Activated gamma-delta T cell (primary cell): ENCODE measurements at places on chromosomes 4 and X.

GRCh38 chr4:98801259-98801725, 127.6 kb downstream of the EIF4E start:
- no peak for DNase-seq

DNA sequence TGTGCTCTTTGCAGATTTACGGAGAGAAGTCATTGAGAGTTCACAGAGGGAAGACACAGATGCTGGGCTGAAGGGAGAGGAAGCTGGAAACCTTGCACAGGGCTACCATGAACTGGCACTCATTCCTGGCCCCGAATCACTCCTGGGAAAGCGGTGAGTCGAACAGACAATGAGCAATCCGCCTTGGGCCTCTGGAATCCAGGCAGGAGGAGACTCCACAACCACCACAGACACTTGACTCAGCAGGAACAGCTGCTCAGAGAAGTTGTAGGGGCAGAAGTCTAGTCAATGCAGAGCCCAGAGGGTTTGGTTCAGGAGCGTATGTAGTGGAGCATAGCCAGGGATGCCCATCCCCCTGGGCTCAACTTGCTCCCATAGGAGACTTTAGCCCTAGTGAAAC, 62.8 kb upstream of the GRIA3 start:
- no peak for DNase-seq

DNA sequence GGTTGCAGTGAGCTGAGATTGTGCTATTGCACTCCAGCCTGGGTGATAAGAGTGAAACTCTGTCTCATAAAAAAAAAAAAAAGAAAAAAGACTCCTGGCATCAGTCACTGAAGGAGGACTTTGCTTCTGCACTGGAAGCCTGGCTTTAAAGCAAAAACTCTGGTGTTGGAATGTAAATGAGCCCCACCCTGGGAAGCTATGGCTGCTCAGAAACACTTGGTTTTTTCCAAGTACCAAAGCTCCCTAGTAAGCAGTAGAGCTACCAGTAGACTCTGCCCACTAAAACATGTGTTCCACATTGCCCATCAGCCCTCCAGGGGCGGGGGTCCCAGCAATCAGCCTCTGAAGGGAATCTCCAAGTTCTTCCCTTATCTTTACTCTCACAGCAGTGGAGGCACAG, 154.4 kb downstream of the SHROOM3 start:
- no peak for DNase-seq

GRCh38 chr4:85039526-85039925, 73.0 kb upstream of the WDFY3 start:
- no peak for DNase-seq

- DNase-seq: no peak
These were observed 35.0 kb upstream of the HMX1 start for GRCh38 chr4:8906668-8906970.

- DNase-seq: no peak
These were observed 32.2 kb downstream of the TRMT44 start for GRCh38 chr4:8472689-8473197.

- DNase-seq: no peak
These were observed 4.8 kb downstream of the USP38 start for GRCh38 chr4:143189528-143189927.

- DNase-seq: no peak
These were observed 1.2 kb downstream of the GABRB1 start for GRCh38 chr4:47032405-47033106.

- no peak for DNase-seq
These were observed 28.0 kb upstream of the SETD7 start for GRCh38 chr4:139584013-139584412.

DNA sequence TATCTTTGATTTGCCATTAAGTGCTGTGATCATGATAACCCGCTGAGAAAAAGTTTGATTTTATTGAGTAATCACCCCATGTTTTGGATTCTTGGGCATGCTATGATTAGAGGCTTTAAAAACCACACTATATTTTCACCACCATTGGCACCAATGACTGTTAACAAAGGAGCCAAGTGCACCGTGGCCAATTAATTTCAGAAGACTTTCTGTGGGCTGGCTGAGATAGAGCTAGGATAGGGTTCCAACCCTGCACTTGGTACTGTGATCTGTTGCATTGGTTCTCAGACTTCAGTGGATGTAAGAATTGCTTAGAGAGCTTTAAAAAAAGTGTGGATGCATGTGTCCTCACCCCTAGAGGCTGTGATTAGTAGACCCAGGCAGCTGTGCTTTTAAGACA, 32.4 kb downstream of the OCRL start:
- DNase-seq: no peak

- DNase-seq: no peak
These were observed 80.5 kb upstream of the LNX1 start for GRCh38 chr4:53671757-53672156.

- no peak for DNase-seq
These were observed 139.5 kb downstream of the STIM2 start for GRCh38 chr4:27000122-27000521.

DNA sequence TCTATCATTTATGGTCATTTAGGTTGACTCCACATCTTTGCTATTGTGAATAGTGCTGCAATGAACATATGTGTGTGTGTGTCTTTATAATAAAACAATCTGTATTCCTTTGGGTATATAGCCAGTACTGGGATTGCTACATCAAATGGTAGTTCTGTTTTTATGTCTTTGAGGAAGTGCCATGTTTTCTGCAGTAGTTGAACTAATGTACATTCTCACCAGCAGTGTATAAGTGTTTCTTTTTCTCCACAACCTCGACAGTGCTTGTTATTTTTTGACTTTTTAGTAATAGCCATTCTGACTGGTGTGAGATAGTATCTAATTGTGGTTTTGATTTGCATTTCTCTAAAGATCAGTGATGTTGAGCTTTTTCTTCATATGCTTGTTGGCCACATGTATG, 80.5 kb downstream of the ARHGAP6 start:
- DNase-seq: no peak

DNA sequence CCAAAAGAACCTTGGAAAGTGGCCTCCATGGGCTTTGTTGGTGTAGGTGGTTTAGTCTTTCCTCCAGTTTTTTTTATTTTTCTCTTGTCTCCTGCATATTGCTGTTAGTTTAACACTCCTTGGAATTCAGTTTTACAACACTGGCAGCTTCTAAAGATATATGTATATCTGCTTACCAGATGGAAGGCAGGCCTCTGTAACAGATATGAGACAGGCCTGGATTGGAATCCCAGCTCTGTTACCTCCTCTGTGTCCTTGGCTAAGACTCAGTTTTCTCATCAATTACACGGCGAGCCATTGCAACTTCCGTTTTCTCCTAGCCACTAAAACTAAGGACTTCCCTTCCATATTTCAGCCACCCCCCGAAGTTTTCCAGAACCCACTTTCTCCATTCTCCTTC, 133.4 kb upstream of the SMAD1 start:
- DNase-seq: no peak

- no peak for DNase-seq
These were observed 15.6 kb downstream of the FAM53A start for GRCh38 chr4:1668488-1668840.

DNA sequence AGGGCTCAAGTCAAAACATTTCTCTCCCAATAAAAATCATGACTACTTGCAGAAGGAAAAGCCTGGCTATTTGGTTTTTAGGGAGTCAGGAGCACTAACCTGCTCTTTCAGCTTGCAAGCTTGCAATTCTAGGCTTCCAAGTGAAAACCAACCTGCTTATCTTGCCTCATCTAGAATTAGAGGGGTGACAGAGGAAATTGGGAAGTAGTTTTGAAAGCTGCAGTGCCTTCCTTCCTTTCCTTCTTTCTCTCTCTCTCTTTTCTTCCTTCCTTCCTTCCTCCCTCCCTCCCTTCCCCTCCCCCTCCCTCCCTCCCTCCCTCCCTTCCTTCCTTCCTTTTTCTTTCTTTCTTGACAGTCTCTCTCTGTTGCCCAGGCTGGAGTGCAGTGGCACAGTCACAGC, 417.5 kb downstream of the KCNIP4 start:
- DNase-seq: no peak

GRCh38 chr4:39883646-39884045, 94.1 kb downstream of the PDS5A start:
- no peak for DNase-seq

GRCh38 chr4:76579596-76580375, 144.8 kb downstream of the SHROOM3 start:
- no peak for DNase-seq

GRCh38 chr4:147987252-147987651, 255.4 kb downstream of the ARHGAP10 start:
- DNase-seq: no peak

DNA sequence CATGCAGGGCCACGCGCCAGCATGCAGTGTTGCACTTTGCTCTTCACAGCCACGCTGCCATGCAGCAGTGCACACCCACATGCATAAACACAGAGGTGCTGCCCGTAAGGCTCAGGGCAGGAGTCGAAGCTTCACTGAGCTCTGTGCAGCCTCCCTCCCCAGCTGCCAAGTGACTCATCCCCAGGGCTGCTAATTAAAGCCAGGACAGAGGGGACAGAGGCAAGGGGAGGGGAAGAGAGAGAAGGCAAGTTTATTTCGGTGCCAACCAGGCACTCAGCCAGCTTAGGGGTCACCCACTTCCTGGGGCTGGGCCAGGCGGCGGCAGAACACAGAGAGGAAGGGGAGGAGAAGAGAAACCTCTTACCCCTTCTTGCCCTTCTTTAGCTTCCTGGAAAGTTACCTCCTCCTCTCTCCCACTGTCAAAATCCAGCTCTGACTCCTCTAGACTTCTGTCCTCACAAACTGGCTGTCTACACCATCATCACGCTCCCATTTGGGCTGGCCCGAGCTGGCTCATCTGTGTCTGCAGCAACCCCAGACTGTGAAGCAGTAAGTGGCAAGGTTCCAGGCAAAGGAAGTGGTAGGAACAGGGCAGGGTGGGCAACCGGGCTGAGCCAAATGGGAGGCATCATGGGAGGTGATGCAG, 6.2 kb upstream of the IQSEC2 start:
- DNase-seq: peak; percentile 16

- DNase-seq: no peak
These were observed 10.2 kb downstream of the EDNRA start for GRCh38 chr4:147491086-147491485.

- no peak for DNase-seq
These were observed 203.5 kb upstream of the TET2 start for GRCh38 chr4:104942990-104943743.

GRCh38 chr4:22483551-22483981, 32.3 kb downstream of the ADGRA3 start:
- no peak for DNase-seq

DNA sequence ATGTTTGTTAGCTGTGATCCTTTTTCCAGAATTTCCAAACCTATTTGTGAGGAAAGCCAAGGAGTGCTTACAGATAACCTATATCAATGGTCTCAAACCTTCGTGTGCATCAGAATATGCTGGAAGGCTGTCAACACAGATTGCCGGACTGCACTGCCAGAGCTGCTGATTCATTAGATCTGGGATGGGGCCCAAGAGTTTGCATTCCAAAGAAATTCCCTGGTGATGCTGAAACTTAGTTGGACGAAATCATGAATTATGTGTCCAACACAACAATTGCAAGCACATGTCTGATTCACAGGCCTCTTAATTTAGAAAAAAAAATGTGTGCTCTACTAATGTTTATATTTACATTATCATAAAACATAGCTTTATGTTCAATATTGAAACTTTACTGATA, 544.0 kb upstream of the AMOT start:
- no peak for DNase-seq

DNA sequence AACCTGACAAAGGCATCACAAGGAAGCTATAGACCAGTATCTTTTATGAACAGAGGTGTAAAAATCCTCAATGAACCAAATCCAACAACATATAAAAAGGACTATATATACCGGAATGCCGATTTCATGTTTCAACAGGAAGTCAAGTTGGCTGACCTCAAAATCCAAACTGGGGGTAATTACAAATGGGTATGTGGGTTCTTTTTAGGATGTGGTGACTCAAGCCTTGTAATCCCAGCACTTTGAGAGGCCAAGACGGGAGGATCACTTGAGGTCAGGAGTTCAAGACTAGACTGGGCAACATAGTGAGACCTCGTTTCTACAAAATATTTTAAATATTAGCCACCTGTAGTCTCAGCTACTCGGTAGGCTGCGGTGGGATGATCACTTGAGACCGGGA, 10.4 kb downstream of the PRSS48 start:
- DNase-seq: no peak

GRCh38 chrX:150889131-150889530, 9.3 kb downstream of the CD99L2 start:
- DNase-seq: no peak

- no peak for DNase-seq
These were observed 8.2 kb downstream of the VAMP7 start for GRCh38 chrX:155889328-155889727.

DNA sequence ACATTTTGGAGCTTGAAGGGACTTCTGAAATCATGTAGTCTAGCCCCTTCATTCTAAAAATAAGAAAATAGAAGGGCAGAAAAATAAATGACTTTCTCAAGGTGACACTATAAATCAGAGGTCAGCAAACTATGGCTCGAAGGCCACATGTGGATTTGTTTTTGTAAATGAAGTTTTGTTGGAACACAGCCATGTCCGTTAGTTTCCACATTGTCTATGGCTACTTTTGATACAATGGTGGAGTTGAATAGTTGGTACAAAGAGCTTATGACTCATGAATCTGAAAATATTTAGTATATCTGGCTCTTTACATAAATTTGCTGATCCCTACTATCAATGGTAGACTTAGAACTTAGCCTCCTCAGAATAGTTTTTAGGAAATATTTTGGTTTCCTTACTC, 302.4 kb upstream of the PRPS2 start:
- no peak for DNase-seq

DNA sequence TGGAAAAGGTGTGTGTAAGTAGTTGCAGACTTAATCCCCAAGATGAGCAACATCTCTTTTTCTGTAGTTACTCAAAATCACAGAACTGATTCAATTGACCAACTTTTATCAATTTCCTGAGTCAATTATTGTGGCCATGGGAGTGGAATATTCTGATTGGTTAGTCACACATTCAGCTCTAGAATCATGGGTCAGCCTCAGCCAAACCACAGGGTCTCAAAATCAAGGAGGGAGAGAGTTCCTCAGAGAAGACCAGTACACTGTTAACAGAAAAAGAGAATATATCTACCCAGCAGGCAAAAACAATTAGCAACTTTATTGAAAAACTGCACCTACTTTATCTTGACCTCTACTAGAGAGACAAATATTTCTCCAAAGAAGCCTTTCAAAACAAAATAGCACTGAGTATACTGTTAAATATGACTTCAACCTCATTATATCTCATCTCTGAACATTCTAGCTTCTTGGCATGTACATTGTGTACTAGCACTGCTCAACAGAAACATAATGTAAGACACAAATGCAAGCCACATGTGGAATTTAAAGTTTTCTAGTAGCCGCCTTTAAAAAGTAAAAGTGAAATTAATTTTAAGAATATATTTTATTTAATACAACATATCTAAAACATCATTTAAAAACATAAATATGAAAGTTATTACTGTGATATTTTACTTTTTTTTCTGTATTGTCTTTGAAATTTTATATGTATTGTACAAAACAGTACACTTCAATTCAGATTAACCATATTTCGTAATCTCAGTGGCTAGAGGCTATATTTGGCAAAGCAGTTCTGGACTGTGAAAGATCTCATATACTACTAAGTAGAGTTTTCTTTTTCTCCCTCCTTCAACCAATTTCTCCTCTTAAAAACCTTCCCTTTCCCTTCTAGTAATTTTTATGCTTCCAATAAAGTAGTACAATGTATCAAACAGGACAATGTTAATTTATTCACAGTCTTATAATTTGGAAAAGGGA, 11.8 kb upstream of the LCORL start:
- no peak for DNase-seq

GRCh38 chr4:169698331-169698730, 59.4 kb downstream of the HPF1 start:
- no peak for DNase-seq
